K562 (cell line): ENCODE measurements at places on chromosomes 11 and 22.
A peak's percentile ranks its signal among the peaks of the same experiment; 100 is the strongest.

GRCh38 chr11:126743628-126744027 is 256.9 kb downstream of the KIRREL3 start:
- no peak for DNase-seq

GRCh38 chr11:63762654-63763495 is 5.7 kb downstream of the ZFTA start:
- no peak for DNase-seq

DNA sequence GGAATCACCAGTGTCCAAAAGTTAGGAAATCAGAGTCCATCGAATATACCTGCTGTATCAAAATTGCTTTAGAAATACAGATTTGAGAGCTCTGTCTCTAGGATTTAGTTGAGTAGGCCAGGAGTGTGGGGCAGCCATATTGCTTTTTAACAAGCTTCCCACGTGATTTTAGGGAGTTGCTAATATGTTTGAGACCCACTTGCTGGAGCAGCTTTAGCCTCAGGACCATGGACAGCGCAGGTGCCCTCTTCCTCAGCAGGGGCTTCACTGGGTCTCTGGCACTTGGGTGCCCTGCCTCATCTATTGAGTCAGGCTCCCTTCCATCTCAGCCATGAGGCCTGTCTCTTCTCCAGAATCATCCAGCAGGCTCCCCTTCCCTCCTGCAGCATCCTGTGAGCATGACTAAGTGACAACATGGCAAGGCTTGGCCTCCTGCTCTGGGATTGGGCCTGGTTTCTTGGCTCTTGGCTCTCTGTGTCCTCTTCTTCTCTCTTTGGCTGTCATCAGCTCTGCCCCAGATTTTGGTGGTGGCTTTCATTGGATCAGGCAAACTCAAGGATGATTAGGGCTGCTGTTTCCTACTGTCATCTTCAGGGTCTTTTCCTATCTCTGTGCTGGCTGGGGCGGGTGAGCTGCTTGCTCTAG is 70.0 kb downstream of the SGSM1 start:
- DNase-seq = peak; percentile 31

DNA sequence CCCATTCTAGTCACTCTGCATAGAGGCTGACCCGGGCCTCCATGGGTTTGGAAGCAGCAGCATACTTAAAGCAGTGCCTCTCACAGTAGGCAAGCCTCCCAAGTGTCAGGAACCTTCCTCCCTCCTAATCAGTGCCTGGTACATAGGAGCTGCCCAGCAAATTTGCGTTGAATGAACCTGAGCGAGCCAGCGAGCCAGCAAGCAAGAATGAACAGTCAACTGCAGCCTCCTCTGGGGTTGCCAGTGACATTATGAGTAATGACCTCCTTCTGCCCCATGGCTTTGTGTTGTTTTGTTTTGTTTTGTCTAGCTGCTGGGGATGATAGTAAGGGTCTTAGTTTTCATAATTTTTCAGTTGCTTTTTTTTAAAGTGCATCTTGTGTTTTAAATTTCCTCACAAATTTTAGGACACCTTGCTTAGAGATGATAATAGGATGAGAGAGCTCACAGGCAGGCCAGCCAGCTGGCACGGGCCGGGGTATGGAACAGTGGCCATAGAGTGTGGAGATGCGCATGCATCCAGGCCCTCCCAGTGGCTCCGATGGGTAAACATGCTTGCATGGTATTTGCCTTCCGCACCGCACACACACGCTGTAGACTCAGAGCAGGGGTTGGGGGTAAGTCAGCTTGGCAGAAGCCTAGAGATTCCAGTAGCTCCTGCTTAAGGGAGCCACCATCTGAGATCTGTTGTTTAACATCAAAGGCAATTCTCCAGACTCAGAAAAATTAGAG is 36.1 kb downstream of the TTC12 start:
- DNase-seq = no peak

- no peak for DNase-seq
Measured at GRCh38 chr11:7609015-7609414, 64.3 kb downstream of the CYB5R2 start.

DNA sequence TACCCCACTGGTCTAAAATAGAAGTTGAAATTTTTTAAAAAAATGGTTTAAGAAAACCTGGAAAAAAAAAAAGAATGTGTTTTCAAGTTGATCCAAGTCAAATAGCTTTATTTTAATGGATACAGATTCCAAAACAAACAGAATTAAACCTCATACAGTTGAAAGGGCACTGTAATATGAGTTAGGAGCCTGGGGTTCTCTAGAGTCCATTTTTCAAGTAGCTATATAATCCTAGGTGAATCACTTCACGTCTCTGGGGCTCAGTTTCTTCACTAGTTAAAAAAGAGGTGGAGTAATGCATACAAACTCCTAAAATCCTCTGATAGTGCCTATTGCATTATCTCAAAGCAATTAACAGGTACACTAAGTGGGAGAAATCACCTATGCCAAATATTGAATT is 132.9 kb downstream of the BBOX1 start:
- DNase-seq = no peak
